ENCODE measurements at places on chromosomes 5 and 9. TPM values are rescaled to one million over a fixed set of nuclear protein-coding genes. Genes with fewer than 3 reads are reported as not detected.

Gene FLT4
- total RNA-seq, result 6.0 TPM

Gene PCDHB2
- 0.52 TPM for total RNA-seq

Gene FAM153A
- not detected for total RNA-seq

GRCh38 chr5:74767579-74767913 lies 497 bp downstream of the NSA2 start:
- no peak for DNase-seq

Gene SLCO6A1
- not detected for total RNA-seq

Gene ANKRD33B
- total RNA-seq, result 8.4 TPM

GRCh38 chr5:56760723-56761122 lies 54.6 kb upstream of the MAP3K1 start:
- DNase-seq, result no peak

Gene FOXD4L6
- 0.07 TPM for total RNA-seq

GRCh38 chr5:154482528-154483449 lies 4.8 kb upstream of the HAND1 start:
- no peak for DNase-seq

Gene SLC12A7
- 7.2 TPM for total RNA-seq

Gene ANXA2R
- 4.6 TPM for total RNA-seq

Gene ADGRV1
- total RNA-seq, result 1.8 TPM
